ENCODE measurements at places on chromosomes 5 and 9.
A peak's percentile ranks its signal among the peaks of the same experiment; 100 is the strongest.

DNA sequence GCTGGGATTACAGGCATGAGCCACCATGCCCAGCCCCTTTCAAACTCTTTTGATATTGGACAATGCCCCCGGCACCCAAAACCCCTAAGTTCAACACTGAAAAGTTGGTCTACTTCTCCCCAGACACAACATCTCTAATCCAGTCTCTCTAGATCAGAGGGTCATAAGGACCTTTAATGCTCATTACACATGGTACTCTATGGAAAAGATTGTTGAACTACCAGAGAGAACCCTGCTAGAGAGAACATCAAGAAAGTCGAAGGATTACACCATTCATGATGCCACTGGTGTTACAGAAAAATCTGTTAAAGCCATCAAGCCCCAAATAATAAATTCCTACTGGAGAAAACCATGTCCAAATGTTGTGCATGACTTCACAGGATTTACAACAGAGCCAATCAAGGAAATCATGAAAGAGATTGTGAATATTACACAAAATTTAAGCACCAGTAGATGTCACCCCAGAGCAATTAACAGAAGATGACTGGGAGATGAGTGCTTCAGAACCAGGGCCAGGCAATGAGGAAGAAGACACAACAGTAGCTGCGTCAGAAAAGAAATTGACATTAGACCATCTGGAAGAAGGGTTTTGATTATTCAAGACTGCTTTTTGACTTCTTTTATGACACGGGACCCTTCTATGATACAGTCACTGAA is 28.3 kb upstream of the NIPAL4 start:
- no peak for DNase-seq

DNA sequence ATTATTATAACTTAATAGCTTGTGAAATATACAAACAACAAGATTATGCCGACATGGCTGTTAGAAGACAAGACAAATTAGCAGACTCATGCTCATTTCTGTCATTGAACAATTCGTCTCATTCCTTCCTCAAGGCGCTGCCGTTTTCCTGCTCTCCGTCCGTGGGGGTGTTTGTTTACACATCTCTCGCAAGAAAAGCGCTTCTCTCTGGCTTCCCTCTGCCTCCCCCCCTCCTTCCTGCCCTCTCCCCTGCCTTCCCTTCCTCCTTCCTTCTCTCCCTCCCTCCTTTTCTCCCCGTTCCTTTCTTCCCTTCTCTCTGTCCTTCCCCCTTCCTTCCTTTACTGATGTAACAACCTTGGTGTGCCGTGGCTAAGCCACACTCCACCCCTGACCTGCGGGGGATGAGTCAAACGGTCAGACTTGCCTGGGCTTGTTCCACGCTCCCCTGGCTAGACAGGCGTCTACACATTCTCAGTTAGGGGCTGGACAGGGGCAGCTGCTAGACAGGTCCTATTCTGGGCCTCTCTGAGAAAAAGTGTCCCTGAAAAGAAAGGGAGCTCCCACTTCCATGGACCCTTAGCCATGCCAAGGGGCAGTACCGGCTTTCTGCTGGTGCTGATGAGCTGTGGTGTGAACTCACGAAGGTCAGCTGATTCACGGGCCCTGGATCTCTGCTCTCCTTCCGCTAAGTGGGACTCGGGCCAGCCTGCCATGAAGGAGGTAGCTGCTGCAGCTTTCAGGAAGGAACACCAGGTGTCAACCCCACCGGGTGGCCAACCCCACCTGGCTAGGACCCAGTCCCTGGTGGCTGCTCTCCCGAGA is 32.0 kb upstream of the SPTLC1 start:
- no peak for DNase-seq

GRCh38 chr5:14421851-14422250 is 159.7 kb upstream of the OTULINL start:
- DNase-seq, result no peak

DNA sequence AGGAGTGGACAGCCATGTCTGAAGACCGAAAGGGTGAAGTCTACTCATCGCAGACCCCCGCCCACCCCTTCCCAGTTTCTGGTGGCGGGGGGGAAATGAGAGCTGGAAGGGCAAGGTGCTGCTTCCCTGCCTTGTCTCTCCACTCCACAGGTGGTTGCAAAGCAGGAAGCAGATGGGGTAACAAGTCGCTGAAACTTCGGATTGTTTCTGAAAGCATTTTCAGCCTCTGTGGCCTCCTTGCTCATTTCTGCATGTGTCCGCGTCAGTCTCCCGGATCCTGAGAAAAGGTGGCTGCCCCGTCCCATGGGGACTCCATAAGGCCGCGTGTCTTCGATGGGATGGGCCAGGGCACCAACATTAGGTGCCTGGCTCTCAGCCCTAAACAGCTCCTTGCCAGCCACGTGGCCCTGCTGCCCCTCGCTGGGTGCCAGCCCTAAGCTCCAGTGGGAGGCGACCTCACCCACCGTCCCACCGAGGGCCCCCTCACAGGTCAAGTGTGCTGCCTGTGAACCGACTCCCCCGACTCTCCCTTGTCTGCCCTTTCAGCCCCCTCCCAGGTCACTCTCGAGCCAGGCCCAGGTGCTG is 971 bp downstream of the PHYKPL start:
- DNase-seq, result no peak

- no peak for DNase-seq
Observed at GRCh38 chr9:76643399-76644117, 120.7 kb upstream of the PCA3 start.

GRCh38 chr9:120757026-120757913 is 35.9 kb downstream of the FBXW2 start:
- no peak for DNase-seq

- peak; percentile 87 for DNase-seq
Observed at GRCh38 chr5:159928122-159928909, 12.0 kb downstream of the ADRA1B start.

GRCh38 chr5:89613222-89613956 is 730.4 kb upstream of the MEF2C start:
- DNase-seq, result no peak

DNA sequence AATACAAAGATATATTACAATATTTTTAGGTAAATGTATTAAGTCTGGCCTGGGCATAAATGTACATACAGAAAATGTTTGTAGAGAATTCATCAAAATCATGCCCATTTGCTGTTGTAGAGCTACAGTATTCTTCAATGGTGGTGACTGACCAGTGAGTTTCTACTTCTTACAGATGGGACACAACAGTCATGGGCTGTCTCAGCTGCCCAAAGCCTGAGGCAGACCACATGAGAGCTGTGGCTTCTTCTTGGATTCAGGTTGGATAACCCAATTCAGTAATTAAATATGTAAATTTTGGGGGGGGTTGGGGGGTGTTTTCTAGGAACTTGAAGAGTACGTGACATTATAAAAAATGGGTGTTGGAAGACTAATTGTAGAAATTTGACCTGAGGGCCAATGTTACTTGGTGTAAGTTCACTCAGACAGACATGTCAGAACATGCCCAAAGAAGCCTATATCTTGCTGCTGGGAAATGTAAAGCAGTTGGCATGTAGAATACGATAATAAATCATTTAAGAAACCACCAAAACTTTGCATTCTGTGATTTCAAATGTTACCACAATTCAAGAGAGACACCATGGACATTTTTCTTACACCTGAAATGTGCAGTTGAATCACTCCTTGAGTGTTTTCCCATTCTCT is 17.9 kb downstream of the STARD4 start:
- no peak for DNase-seq

DNA sequence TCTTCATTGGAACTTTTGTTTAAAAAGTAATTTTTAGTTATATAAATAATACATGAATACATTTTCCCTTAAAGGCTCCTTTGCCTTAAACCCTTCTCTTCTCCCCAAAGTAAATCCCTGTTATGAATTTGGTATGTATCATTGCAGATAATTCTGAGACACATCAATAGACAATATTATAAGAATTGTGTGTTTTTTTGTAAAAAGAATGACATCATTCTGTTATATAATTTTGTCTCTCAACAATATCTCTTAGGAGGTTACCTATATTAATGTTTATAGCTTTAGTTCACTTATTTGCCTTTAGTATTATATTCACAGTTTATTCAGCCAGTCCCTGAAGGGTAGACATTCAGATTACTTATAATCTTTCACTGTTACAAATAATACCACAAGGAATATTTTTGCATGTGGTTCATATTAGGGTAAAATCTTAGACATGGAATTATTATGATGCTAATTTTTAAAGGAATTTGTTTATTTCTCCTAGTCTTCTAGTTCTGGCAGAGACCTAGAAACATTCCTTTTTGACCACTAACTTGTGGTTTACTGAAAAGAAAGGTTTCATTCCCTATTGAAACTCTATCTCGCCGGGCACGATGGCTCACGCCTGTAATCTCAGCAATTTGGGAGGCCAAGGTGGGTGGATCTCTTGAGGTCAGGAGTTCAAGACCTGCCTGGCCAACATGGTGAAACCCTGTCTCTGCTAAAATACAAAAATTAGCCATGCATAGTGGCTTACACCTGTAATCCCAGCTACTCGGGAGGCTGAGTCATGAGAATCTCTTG is 105.6 kb downstream of the KCTD16 start:
- no peak for DNase-seq

- no peak for DNase-seq
Observed at GRCh38 chr5:133849116-133849515, 119.3 kb downstream of the C5orf15 start.

DNA sequence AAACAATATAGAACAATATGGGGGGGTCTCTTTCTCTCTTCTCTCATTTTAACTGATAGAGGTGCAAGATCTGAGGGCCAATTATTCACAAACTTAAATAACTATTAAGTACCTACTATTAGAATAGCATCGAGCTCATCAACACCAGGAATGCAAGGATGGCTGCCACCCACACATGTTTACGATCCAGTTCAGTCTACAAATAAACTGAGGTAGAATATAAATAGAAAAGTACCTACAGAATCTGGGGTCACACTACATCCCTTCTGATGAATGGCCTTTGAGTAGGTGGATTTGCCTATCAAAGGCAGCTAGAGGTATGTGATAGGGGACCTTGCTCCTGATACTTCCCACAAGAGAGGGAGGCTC is 91.8 kb upstream of the ZNF366 start:
- DNase-seq, result no peak

- peak; percentile 63 for DNase-seq
Observed at GRCh38 chr5:88680253-88681132, 202.5 kb downstream of the MEF2C start.

- DNase-seq, result no peak
Observed at GRCh38 chr9:106025453-106025852, 331.1 kb downstream of the TMEM38B start.

DNA sequence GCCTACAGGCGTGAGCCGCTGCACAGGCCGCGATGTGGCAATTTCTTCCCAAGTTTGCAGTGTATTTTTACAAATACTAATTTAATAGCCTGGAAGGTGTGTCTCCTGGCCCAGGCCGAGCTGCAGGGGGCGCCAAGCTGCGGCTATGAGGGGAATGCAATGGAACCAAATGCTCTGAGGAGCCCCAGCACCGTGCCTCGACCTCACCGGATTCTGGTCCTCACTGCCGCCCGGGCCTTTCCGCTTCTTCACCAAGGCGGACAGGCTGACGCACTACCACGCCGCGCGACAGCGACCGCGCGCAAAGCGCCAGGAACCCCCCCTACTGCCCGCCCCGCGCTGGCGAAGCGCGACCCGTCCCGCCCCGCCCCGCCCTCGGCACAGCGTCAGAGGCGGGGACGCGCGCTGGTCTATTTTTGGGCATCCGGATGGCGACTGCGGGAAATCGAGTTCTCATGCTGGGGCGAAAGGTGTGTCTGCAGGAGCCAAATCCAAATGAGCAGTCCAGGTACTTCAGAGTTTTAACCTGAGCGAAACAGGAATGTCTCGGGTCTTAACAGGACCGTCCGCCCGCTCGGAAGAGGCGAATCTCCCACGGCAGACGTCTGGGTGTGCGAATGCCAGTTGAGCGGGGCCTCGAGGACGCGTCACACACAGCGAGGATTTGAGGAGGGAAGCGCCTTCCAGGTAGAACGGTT is 31.7 kb upstream of the PRXL2C start:
- DNase-seq, result peak; percentile 89

- DNase-seq, result no peak
Observed at GRCh38 chr5:165627548-165628170, 2122.2 kb downstream of the MAT2B start.

DNA sequence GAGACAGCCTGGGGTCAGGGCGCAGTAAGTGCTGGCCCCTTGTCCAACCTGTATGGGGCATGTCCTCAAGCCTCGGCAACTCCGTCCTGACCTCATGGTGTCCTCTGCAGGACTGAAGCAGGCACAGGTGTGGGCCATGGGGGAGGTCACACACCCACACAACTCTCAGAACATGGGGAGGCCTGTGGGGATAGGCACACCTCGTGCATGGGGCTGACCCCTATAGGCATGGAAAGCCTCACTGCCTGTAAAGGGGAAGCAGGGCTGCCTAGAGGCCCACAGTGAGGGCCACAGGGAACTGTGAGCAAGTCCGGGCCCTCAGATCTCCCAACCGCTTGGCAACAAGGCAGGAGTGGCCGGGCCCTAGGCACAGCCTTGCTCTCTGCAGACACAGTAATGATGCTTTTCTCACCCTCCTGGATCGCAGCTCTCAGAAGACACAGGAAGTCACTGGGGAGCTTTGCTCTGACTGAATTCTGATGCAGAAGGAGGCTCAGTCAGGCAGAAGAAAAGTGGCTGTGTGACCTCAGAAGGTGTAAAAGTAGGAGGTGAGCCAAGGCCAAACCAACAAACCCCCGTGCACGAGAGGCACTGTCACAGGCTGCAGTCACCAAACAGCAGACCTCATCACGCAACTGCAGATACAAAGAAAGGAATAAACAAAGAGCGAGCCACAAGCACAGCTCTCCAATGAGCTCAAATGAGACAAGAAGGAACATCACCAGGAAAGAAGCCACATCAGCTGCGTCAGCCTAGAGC is 5.4 kb downstream of the IPPK start:
- no peak for DNase-seq

- no peak for DNase-seq
Observed at GRCh38 chr5:162096448-162096847, 28.9 kb downstream of the GABRG2 start.

DNA sequence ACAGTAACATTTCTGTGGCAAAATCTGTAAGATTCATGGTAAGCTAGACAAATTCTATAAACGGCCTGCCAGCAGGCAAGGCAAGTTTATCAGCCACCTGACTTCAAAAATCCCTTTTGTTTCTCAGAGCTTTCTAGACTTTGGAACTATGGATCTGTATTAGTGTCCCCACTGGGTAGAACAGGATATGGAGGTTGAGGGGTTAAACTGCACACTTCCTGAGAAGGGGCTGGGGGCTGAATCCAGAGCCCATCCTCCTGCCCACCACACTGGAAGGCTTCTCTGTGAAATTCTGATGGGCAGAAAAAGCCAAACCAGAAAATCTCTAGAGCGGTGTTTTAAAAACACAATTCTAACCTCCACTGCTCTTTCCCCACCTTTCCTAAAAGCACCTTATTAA is 128.7 kb downstream of the ENTREP1 start:
- no peak for DNase-seq

- peak; percentile 73 for DNase-seq
Observed at GRCh38 chr9:134662143-134662876, 20.7 kb downstream of the COL5A1 start.

DNA sequence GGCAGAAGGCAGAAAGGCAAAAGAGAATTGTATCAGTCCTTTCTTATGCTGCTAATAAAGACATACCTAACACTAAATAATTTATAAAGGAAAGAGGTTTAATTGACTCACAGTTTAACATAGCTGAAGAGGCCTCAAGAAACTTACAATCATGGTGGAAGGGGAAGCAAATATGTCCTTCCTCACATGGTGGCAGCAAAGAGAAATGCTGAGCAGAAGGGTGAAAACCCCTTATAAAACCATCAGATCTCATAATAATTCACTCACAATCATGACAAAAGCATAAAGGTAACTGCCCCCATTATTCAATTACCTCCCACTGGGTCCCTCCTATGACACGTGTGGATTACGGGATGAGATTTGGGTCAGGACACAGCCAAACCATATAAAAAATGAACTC is 312.5 kb upstream of the PTGER4 start:
- DNase-seq, result no peak

GRCh38 chr5:116750631-116751580 is 176.3 kb upstream of the SEMA6A start:
- no peak for DNase-seq
